Upper lobe of right lung (tissue), 1 donor: ENCODE measurements at places on chromosomes 2 and 18. TPM values are rescaled to one million over a fixed set of nuclear protein-coding genes. Genes with fewer than 3 reads are reported as not detected.

GRCh38 chr18:8778386-8778785, 73.0 kb downstream of the MTCL1 start:
- no peaks in the 10 kb centered on the region for H3K27me3 ChIP-seq
- no peaks in the 10 kb centered on the region for H3K36me3 ChIP-seq
- H3K27ac ChIP-seq = no peak overlapping the region
- no peak for DNase-seq
- H3K4me1 ChIP-seq = no peaks in the 10 kb centered on the region

DNA sequence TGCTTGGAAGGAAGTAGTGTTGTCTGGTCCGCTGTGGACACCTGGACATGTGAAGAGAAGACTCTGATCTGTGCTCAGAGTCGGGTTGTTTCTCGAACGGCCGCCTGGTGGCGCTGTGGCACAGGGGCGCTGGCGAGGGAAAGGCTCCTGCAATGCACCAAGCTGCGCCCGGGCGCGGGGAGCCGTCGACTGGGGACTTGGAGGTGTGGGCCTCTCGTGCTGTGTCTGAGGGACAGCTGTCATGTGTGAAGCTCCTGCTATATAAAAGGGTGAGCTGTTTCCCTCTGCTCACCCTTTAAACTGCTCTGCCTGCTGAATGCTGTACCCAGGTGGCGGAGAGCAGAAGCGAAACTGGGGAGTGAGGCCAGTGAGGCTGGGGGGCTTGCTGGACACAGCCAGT, 44.0 kb downstream of the GNAL start:
- no peak overlapping the region for H3K27ac ChIP-seq
- peaks cover 5% of the 10 kb centered on the region for H3K27me3 ChIP-seq
- no peaks in the 10 kb centered on the region for H3K4me1 ChIP-seq

DNA sequence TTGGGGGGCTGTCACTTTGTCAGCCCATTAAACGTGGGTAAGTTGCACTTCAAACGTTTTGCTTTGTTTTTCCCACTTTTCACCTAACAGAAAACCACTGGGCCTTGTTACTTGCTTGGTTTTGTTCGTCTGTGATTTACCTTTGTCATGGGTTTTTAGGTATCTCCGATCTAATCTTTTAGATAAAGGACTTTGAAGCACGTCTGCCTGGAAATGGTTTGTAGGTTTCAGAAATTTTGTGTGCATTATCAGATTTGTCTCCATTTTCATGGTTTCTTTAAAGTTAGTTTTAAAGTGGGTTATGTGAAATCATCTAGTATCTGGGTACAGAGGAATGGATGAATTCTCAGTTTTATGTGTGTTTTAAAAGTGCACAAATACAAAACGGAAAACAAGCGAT, 6.4 kb downstream of the CTDP1 start:
- H3K36me3 ChIP-seq = no peaks in the 10 kb centered on the region
- H3K27me3 ChIP-seq = no peaks in the 10 kb centered on the region
- H3K4me3 ChIP-seq = no peak overlapping the region
- no peak overlapping the region for H3K27ac ChIP-seq

DNA sequence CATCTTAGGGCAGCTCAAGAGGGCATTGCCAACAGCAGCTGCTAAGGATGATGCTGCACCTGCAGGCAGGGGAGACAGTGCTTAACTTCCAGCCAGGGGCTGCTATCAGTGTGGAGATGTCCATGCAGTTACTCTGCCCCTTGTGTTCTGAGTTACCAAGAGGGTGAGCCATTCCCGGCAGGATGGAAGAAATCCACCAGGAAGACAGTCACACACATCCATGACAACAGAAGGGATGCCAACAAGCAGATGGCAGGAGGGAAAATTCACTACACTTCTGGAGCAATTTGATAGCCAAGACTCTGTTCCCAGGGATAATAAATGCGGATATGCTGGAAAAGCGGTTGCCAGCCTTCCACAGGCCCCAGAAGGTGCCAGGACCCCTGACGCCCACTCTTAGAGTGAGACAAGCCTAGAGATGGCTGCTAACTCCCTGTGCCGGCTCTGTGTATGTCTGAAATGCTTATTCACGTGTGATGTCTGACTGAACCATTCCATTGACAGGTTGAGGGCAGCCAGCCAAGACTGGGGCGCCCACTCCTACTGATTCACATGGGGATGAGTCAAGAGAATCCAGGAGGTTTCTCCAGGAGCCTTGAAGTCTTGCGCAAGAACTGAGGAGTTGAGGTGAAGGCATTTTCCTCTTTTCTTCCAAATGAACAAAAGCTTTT, 24.5 kb downstream of the LOXHD1 start:
- H3K4me1 ChIP-seq = no peaks in the 10 kb centered on the region
- no peak for DNase-seq
- H3K4me3 ChIP-seq = no peak overlapping the region
- no peaks in the 10 kb centered on the region for H3K27me3 ChIP-seq
- no peak overlapping the region for H3K27ac ChIP-seq

GRCh38 chr18:23220355-23220754, 85.1 kb downstream of the CABLES1 start:
- DNase-seq = peak; percentile 89
- H3K27me3 ChIP-seq = no peaks in the 10 kb centered on the region
- peaks cover 21% of the 10 kb centered on the region for H3K4me1 ChIP-seq
- H3K36me3 ChIP-seq = peaks cover 3% of the 10 kb centered on the region
- peak overlapping the region; percentile 58 for H3K27ac ChIP-seq
- no peak overlapping the region for H3K4me3 ChIP-seq

Gene DNAJC5G
- total RNA-seq = not detected

Gene LYG2
- total RNA-seq = not detected

Gene SLC4A3
- total RNA-seq = 2.9 TPM
